ENCODE measurements at places on chromosomes 11 and 22. TPM values are rescaled to one million over a fixed set of nuclear protein-coding genes. Genes with fewer than 3 reads are reported as not detected.

LYVE1 gene
- polyA plus RNA-seq, result 71.7 TPM

ARHGEF12 gene
- 123 TPM for polyA plus RNA-seq

AGBL2 gene
- polyA plus RNA-seq, result 8.4 TPM

GPR83 gene
- polyA plus RNA-seq, result 0.38 TPM

C11orf42 gene
- 0.78 TPM for polyA plus RNA-seq

GGTLC2 gene
- polyA plus RNA-seq, result 0.30 TPM

ROM1 gene
- 4.8 TPM for polyA plus RNA-seq

MPEG1 gene
- polyA plus RNA-seq, result 8.5 TPM

OR51T1 gene
- not detected for polyA plus RNA-seq

OR8G5 gene
- not detected for polyA plus RNA-seq

AMOTL1 gene
- polyA plus RNA-seq, result 39.1 TPM

PANX3 gene
- not detected for polyA plus RNA-seq

NUDT22 gene
- 28.0 TPM for polyA plus RNA-seq

MRGPRX3 gene
- polyA plus RNA-seq, result not detected

NLRP10 gene
- 0.11 TPM for polyA plus RNA-seq

NUMA1 gene
- 339 TPM for polyA plus RNA-seq

GCAT gene
- polyA plus RNA-seq, result 17.9 TPM

LDHAL6A gene
- polyA plus RNA-seq, result 1.0 TPM

OLFML1 gene
- 39.1 TPM for polyA plus RNA-seq
